ENCODE measurements at places on chromosomes 12 and 14.
A peak's percentile ranks its signal among the peaks of the same experiment; 100 is the strongest.

DNA sequence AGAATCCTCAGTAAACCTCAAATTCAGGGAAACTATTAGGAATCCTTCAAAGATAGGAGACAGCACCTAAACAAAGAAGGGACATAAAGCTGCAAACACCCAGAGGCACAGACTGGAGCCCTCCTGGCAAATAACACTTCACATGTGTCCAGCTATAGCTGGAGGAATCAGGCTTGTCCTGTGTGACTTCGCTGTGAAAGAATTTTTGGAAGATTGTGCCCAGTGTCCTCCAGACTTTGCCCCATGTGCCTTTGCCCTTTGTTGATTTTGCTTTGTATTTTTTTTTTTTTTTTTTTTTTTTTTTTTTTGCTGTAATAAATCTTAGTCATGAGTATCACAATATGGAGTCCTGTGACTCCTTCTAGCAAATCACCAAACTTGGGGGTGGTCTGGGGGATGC lies 136.8 kb downstream of the KCNH5 start:
- no peak for DNase-seq

DNA sequence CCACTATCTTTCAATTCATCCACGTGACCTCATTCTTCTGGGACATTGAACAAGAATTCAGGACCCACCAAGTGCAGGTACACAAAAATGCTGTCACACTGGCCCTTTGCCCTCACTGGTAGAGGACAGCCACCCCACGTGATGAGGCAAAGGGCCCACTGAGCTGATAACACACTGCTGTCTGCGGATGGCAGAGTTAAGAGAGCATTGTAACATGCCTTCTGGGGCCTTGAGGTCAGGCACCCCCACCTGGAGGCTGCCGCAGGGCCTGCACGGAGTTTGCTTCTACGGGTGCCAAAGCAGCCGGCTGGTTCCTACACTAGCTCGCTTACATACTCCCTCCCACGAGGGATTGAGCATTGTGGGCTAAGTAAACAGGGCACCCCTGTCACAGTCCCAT lies 101.0 kb downstream of the LRIG3 start:
- peak; percentile 15 for DNase-seq

DNA sequence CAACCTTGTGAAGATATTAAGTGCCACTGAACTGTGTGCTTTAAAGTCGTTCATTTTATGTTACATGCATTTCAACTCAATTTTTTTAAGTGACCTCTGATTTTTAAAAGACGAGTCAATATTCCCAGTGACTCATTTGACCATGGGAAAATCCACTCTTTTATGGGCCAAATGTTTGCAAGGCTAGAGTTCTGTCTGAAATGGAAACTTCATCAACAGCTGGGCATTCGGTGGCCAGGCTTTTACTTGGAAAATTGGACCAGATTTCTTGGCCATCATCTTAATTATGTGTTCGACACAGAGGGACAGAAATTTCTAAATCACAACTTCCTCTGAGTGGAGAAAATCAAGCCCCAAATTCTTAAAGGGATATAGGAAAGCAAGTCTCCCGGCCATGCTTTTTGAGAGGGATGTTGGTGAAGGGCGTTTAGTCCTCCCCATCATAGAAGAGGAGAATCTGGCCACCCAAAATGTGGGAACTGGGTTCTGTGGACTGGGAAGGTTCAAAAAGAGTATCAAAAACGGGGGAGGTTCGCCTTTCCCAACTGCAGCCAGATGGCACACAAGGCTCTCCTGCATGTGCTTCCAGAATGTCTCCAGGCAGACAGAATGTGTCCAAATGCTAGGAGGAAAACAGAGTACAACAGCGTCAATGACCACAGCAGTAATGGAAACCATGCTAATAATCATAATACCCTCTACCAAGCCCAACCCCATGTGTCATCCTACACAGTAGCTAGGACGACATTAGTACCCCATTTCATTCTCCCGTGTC lies 40.9 kb upstream of the FZD10 start:
- DNase-seq = no peak

DNA sequence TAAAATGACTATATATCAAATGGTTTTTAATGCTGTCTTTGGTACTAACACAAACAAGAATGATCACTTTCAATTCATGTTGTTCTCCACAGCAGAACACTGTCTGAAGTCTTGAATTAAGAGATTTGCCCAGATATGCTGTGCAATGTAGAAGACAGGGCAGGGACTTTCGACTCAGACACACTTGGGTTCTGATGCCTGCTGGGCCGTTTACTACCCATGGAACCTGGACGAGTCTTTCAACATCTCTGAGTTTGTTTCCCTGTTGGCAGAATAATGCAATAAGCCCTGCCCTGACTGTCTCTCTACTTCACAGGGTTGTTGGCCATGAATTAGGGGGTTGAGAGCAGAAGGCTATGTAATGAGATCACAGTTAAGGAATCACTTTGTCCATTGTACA lies 162.6 kb upstream of the TMPO start:
- no peak for DNase-seq

DNA sequence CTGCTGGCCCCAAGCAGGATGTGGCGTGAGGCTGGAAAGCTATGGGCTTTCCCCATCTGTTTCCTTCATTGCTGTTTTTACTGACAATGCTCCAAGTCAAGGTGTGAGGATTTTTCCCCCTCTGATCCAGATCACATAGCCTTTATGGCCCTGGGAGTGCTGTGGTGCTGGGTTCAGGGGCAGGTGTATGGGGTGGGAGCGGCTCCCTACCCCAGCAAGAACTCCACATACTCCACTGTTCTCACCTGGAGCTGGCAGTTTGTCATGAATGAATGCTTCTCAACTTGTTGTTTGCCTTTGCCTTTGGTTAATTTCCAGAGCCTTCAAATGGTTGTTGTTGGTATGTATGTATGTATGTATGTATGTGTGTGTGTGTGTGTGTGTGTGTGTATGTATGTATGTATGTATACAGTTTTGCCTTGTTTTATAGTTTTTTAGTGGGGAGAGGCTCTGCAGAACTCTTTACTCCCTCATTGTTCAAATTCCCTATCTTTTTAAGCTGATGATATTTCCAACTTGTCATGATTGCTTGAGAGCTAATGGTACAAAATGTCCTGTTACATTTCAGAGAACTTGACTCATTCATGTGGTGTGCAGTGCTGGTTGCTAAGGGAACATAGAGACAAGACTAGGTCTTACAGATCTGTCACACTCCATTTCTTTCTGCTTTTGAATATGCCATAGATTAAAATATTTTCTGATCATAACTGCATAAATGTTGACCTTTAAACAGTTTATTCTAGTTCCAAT lies 36.6 kb upstream of the ASPG start:
- DNase-seq = no peak

DNA sequence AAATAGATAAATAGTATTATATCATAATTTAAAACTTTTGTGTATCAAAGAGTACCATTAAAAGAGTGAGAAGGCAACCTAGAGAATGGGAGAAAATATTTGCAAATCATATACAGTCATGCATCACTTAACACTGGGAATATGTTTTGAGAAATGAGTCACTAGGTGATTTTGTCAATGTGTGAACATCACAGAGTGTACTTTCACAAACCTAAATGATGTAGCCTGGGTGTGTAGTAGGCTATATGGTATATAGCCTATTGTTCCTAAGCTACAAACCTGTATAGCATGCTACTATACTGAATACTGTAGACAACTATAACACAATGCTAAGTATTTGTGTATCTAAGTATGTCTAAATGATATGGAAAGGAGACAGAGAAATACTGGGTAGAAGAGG lies 48.0 kb upstream of the ARID2 start:
- DNase-seq = no peak

DNA sequence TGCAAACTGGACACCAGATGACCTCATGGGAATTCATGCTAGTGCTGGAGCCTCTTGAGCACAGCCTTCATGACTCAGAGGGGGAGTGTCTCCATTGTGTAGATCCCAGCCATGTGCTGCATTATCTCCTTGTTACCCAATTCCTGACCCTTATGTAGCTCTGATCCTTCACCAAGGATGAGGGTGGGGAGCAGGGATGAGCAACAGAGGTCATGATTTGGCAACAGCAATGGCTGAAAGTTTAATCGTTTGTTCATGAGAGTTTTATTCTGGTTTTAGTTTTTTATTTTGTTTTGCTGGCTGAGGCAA lies 9.5 kb upstream of the BDKRB1 start:
- DNase-seq = no peak

All from left ventricle myocardium inferior (tissue), 1 donor.